Activated naive CD8-positive, alpha-beta T cell treated with anti-CD3 and anti-CD28 coated beads for 36 hours (primary cell): ENCODE measurements at places on chromosomes 6 and 20.

DNA sequence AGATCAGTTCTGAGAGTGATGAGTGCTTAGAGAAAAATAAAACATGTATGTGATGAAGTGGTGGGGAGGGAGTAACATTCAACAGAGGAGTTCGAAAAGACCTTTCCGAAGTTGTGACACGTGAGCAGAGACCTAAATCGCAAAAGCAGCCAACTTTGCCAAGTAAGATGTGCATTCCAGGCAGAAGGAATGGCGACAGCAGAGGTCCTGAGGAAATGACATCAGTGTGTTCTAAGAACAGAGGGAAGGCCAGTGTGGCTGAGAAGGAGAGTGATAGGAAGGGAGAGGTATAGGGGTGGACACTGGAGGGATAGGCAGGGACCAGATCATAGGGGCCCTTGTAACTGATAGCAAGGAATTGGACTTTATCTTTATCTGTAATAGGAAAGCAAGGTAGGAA lies 51.3 kb downstream of the ADAT2 start:
- no peak for DNase-seq

GRCh38 chr6:165081944-165082532 lies 227.4 kb downstream of the C6orf118 start:
- DNase-seq, result no peak

DNA sequence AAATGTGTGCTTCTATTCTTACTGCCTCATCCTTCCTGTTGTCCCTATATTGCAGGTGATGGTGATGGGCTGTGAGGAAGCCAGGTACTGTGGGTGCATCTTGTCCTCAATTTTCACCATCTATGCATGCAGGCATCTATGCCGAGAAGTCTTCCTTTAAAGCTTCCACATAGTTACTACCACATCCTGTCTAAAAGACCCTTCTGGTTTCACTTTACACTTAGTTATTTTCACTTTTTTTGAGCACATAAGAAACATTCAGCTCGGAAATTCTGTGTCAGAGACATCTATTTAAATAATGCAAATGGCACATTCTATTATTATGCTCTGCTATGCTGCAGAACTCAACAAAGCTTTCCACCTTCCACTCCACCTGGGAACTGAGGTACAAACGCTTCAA lies 28.2 kb upstream of the FABP7 start:
- no peak for DNase-seq

GRCh38 chr6:160141001-160141726 lies 19.5 kb downstream of the SLC22A1 start:
- DNase-seq, result no peak

- DNase-seq, result no peak
These were observed 60.4 kb upstream of the TFB1M start for GRCh38 chr6:155374681-155375080.

DNA sequence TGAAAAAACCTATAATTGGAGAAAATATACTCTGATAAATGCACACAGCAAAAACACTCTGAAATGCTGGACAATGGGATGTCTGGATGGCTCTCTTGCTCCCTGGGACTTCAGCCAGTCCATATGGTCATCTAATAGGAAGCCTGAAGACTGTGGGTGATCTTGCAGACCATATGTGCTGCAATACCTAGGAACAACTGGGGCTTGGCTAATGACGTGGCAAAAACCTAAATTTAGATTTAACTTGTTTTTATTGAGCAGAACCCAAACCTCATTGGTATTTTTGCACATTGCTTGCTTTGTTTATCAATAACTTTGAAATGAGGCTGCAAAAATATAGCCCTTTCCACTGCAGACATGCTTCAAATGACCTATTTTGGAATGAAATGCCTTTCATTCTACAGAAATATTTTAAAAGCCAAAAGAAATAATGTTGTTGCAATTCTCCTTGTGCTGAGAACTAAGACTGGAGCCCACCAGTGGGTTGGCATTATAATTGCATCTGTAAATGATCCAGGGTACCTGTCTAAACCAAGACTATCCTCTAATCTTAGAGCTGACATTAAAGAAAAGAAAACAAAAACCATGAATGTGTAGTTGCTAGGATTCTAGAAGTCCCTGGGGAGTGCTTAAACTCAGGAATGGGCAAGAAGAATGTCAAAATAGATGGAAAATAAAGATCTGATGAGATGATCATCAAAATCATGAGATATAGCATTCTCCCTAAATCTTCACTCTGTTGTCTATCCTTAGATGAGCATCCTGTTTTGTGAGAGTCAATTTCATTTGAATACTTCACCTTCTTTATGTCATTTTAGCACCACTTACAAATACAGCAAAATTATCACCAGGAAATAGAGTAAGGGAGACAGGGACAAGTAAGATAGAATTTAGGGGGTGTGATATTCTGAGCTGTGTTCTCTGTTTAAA lies 152.1 kb upstream of the RIMS1 start:
- no peak for DNase-seq

- DNase-seq, result no peak
These were observed 5.8 kb upstream of the SRXN1 start for GRCh38 chr20:658731-659291.

GRCh38 chr6:157119502-157120027 lies 203.8 kb downstream of the TMEM242 start:
- DNase-seq, result no peak

DNA sequence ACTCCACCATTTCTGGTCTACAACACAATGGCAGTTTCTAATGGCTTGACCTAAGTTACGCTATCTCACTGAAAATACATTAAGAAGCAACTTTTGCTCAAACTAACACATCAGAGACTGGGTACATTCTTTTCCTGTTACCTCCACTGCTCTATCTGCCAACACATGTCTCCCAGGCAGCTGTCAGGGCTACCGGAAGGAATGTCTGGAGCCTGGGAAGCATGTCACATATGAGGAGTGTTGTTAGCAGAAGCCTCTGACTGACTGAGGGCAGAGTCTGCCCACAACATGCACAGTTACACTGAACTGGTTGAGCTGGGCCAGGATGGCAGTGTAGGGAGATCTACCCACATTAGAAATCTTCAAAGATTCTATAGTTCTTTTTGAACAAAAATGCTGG lies 264.5 kb downstream of the KIF16B start:
- no peak for DNase-seq

GRCh38 chr6:148055419-148055818 lies 287.2 kb upstream of the SASH1 start:
- DNase-seq, result no peak

GRCh38 chr6:52027699-52028098 lies 59.7 kb downstream of the PKHD1 start:
- DNase-seq, result no peak

- DNase-seq, result no peak
These were observed 180.6 kb downstream of the PTPRK start for GRCh38 chr6:128339635-128340450.

GRCh38 chr20:19970256-19970765 lies 46.9 kb upstream of the NAA20 start:
- no peak for DNase-seq
